ENCODE measurements at places on chromosomes 4 and X.

DNA sequence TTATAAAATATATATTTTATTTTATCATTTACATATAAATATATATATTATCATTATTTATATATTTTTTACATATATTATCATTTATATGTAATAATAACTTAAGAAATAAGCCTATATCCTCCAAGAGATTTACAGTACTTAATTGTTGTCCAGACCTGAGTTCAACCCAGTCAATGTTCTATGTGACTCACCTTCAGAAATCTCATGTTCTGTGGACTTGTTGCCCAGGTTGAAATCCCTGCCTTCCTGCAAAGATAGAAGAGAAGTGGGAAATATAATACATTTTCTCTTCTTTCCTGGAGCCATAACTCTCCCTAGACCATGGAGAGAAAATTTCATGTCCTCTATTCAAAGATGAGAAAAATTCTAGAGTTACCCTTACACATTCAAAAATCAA is 247.3 kb downstream of the PARM1 start:
- no peak for DNase-seq

GRCh38 chr4:68871809-68872642 is 56.2 kb downstream of the UGT2B10 start:
- DNase-seq: no peak

DNA sequence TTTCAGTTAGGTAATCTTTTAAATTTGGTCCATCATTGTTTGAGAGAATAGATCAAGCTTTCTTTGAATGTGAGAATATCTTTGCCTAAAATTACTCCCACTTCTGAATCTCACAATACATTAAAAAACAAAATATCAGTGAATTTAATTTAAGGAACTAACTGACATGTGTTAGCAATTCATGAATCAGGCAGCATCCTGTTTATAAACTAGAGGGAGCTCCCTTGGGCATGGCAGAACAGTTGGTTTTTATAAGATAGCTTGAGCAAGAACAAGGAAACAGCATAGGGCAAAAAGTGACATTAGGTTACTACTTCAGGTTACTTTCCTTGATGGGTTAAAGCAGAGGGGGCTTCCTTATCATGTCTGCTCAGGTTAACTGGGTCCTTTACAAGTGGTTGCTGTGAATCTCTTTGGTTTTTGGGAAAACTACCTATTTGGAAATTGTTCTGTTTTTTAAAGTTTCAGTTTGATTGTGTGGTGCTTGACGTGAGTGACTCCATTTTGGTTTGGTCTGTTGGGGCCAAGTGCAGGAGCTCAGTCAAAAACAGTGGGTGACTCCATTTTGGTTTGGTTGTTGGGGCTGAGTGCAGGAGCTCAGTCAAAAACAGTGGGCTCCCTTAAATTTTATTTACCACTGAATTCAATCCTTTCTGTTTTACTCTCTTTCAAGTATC is 68.0 kb downstream of the PPEF2 start:
- no peak for DNase-seq

DNA sequence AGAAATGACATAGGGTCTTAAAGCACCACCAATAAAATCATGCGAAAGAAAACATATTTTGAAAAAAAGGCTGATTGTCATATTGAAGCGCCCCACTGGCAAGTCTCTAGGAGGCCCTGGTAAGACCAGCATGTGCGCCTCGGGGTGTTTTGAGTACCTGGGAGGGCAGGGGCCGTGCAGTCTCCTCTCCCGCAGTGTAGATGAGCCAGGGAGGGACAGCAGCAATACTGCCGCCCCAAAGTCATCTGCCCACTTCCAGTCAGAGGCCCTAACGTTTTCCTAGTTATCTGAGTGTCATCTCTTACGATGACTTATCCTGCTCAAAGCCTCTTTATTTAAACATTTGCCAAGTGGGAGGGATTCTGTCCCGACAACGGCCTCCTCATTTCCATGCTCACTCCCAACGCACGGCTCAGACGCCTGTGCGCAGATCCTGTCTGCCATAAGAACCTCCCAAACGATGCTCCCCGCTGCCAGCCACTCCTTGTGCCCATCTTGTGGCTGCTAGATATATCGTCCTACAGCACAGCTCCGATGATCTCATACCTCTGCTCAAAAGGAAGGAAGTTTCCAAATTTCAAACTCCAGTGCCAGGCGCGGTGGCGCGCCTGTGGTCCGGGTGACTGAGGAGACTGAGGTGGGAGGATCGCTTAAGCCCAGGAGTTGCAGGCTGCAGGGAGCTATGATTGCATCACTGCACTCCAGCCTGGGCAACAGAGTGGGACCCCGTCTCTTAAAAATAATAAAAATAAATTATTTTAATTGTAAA is 17.2 kb upstream of the SCRG1 start:
- peak; percentile 88 for DNase-seq

DNA sequence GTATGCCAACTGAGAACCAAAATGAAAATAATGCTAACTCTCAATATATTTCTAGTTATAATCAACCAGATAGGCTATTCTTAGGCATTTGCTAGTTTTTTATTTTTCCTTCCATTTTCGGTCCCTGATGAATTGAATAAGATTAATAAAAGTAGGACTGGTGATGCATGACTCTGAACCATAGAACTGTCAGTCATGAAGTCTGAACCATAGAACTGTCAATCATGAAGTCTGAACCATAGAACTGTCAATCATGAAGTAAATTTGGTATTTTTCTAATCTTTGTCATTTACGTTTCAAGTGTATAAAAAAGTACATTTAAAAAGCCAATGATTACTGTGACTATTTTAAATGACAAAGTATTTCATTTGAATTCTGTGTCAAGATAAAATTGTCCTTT is 460.2 kb upstream of the NDST3 start:
- DNase-seq: no peak

GRCh38 chrX:111868726-111869638 is 7.0 kb upstream of the TRPC5OS start:
- no peak for DNase-seq

- peak; percentile 72 for DNase-seq
Observed at GRCh38 chr4:2251795-2252529, 9.9 kb downstream of the MXD4 start.

GRCh38 chr4:72577211-72577610 is 8.2 kb upstream of the ADAMTS3 start:
- no peak for DNase-seq

DNA sequence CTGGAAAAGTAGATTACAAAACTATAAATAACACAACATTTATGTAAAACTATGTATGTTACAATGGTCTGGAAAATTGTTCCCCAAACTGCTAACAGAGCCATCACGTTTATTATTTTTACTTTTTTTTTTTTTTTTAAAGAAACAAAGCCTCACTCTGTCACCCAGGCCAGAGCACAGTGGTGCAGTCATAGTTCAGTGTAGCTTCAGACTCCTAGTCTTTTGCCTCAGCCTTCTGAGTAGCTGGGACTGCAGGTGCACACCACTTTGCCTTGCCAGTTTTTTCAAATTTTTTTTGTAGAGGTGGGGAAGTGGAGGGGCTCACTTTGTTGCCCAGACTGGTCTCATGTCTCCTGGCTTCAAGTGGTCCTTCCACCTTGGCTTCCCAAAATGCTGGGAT is 180.1 kb upstream of the SPRY1 start:
- no peak for DNase-seq

- DNase-seq: no peak
Observed at GRCh38 chr4:123093236-123093635, 170.8 kb upstream of the NUDT6 start.

DNA sequence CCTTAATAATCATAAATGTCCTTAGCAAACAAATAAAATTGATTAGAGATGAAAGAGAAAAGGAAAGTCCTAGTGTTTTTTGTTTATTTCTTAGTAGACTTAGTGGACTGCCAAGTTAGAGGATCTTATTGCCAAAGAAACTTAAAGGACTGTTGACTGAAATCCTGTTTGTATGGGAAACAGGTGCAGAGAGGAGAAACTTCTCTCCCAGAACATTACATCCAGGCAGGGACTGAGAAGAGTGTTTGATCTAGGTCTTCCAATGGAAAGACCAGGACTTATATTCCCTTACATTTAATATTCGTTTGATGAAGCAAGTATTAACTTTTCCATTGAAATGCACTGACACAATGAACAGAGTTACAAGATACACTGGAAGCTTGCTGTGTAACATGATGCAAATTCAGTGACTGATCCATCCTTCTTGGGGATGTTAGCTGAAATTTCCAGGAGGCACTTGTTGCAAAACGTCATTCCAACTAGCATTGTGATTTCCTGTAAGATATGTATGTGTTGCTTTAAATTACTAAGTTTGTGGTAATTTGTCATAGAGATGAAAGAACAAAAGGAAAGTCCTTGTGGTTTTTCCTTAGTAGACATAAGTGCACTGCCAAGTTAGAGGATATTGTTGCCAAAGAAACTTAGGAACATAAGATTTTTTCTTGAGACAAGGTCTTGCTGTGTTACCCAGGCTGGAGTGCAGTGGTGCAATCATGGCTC is 505.6 kb downstream of the STIM2 start:
- DNase-seq: no peak

- DNase-seq: no peak
Observed at GRCh38 chrX:28981952-28982351, 394.7 kb downstream of the IL1RAPL1 start.

DNA sequence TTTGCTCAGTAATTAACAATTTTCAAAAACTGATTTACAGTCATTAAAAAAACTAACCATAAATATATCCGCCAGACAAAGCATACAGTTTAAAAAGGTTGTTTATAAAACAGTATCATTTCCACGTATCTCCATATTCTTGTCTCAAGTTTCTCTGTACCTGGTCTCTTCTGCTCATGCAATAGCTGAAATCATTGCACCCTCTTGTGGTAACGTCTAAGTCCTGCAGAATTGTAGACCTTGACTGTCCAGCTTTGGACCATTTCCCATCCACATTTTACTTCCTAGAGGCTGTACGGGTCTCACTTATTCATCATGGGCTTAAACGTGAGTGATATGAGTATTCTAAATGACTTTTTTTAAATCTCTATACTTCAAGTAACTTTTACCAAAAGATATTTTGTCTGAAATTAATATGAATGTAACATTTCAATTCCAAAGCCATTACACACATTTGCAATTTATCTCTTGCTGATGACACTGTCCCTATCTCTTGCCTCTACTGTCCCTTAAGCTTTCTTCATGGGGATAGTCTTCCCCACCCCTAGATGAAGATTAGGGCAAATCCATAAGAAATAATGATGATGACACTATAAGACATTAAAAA is 118.5 kb downstream of the BTC start:
- DNase-seq: no peak

DNA sequence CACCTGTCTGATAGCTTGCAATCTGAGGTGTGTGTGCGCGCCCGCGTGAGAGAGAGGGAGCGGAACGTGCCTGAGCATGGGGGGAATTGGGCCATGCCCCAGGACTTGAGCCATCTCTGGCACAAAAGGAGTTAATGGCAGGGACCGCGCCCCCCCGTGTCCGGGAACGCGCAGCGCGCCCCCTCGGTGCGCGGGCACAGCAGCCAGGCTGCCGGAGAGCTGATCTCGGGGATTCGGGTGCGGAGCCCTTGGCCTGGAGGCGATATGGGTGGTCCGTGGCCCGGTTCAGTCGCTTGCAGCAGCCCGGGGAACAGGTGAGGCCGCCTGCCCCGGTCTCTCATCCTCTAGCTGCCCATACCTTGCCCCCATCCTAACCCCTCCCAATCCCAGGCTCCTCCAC is at the start of gene NLGN3:
NLGN3 (plus strand) TSS at position 191 of the 400 bp plus-strand sequence. CDS start 2,909 bp downstream, outside the sequence.
- no peak for DNase-seq

- no peak for DNase-seq
Observed at GRCh38 chr4:156615066-156615531, 356.5 kb downstream of the PDGFC start.

- no peak for DNase-seq
Observed at GRCh38 chr4:8112036-8112576, 46.5 kb downstream of the ABLIM2 start.

DNA sequence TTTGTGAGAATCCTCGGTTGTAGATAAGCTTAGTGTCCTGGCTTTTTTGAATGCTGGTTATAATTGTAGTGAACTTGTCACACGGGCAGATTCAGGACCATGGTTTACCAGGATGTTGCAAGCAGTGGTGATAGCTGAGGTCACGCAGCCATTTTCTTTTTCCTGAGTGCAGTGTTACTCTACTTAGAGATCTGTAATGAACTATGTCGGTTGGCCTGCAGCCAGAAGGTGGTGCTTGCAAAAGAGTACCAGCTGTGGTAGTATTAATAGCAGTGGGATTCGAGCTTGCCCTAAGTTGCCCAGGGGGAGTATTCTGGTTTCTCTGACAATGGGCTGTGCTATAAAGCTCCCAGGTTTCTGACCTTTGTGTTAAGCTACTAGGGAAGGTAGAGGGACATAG is 368.9 kb downstream of the SLITRK2 start:
- DNase-seq: no peak

GRCh38 chrX:1422135-1422465 is 30.2 kb upstream of the SLC25A6 start:
- DNase-seq: peak; percentile 13

DNA sequence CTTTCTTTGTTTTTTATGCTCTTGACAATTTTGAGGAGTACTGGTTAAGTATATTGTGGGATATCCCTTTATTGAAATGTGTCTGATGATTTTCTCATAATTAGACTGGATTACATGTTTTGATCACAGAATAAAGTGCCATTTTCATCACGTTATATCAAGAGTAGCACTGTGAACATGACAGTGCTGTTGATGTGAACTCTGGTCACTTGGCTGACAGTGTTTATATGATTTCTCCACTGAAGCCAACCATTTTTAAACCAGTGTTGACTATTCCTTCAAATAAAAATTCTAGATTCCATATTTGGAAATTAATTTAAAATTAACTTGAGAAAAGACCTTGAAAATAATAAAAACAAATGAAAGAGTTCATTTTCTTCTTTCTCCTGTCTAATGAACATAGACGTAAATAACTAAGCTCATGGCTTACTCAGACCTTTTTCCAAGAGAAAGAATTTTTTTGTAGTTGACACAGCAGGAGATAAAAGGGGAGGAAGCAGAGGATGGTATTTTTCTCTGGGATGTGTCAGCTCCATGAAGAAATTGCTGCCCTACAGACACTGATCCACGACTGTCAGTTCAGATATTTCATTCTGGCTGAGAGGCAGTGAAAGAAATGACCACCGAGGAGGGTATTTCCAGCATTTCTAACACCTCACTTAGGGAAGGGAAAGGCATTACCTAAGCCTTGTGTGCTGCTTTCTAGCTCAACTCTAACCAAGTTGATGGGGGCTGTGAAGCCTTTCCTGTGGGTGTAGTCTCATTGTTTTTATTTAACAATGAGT is 150.9 kb upstream of the ANK2 start:
- DNase-seq: no peak

DNA sequence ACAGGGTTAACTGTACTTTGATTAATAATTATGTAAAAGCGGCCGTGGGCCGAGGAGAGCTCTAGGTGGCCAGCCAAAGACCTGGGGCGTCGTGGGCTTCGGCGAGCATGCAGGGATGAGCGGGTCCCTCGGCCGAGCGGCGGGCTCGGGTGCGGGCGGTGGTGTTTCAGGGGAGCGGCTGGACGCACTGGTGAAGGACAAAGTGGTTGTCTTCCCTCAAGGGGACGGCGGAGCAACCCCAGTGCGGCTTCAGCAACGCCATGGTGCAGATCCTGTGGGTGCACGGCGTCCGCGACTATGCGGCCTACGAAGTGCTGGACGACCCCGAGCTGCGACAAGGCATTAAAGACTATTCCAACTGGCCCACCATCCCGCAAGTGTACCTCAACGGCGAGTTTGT is 103.0 kb upstream of the C1GALT1C1 start:
- DNase-seq: peak; percentile 69
